ENCODE measurements at places on chromosomes 6 and 20. TPM values are rescaled to one million over a fixed set of nuclear protein-coding genes. Genes with fewer than 3 reads are reported as not detected.

DNA sequence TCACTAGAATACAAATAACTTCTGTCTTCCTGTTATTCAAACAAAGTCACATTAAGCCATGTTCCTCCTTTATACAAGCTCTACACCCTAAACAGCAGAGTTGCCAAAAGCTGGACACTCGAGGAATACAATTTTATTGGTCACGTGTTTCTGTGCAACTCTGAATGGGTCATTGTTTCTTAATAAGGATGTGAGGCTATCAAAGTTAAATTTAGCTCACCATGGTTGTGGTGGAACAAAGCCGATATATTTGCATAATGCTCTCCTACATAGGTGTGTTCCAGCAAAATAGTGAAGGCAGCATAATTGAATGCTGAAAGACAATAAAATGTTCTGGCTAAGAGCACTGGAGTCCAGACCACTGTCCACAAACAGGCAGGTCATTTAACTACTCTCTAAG is 36.9 kb upstream of the CD2AP start:
- H3K27me3 ChIP-seq, result no peaks in the 10 kb centered on the region
- H3K36me3 ChIP-seq, result no peaks in the 10 kb centered on the region
- no peak overlapping the region for H3K27ac ChIP-seq
- no peak for DNase-seq
- H3K4me1 ChIP-seq, result no peaks in the 10 kb centered on the region

DNA sequence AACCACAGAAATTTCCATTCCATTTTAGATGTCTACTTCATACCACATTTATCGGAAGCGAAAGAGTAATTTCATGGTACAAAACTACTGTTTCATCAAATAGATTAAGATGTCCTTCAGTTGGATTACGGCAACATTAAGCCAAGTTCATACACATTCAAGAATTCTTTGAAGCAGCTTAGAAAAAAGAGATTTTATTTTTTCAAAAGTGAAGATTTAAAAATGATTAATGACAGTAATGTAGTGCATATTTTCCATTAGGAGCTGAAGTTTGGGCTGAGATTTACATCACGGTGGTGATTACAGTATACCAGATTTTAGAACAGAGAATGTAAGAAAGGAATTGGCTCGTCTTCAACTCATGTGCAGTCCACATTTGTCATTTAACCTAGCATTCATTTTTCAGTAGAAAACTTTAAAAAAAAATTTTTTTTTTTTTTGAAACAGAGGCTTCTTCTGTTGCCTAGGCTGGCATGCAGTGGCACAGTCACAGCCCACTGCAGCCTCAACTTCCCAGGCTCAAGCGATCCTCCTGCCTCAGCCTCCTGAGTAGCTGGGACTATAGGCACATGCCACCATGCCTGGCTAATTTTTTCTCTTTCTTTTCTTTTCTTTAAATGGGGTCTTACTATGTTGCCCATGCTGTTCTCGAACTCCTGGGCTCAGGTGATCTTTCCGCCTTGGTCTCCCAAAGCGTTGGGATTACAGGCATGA is 1.9 kb downstream of the SYNJ2 start:
- no peaks in the 10 kb centered on the region for H3K36me3 ChIP-seq
- no peak for DNase-seq
- no peak overlapping the region for H3K27ac ChIP-seq
- peaks cover 25% of the 10 kb centered on the region for H3K4me1 ChIP-seq
- no peak overlapping the region for H3K4me3 ChIP-seq

DNA sequence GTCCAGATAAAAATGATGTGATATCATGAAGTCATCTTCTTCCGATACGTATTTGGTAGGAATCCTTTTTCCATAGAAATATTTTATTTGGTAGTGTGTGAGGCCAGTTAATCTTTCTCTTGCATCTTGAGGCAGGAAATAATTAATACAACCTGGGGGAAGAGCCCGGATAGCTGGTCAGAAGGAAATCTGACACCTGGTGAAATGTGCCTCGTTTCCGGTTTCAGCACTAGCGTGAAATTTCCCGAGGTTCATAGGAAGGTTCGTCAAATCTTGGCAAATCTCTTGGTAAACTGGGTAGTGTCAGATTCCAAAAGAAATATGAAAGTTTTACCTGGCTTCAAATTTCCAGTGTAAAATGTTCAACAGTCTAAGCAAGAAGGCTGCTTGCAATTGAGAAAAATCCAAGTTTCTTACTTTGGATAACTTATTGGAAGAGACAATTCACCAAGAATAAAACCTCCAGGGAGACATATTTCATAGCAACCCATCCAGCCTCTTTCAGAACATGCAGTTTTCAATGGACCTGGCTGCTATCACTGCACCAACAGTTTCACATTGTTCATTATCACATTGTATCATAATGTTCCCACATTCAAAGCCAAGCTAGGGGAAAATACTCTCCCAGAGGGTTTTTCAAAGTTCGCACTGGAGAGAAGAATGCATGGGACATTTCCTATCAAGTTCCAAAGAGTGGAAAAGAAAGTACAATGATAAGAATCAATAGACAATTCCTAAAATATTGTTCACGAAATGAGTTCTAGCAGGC is 454.5 kb upstream of the CITED2 start:
- H3K36me3 ChIP-seq, result no peaks in the 10 kb centered on the region
- H3K27me3 ChIP-seq, result no peaks in the 10 kb centered on the region
- no peak overlapping the region for H3K4me3 ChIP-seq
- DNase-seq, result no peak
- H3K27ac ChIP-seq, result no peak overlapping the region

GRCh38 chr6:17450832-17451231 is 57.4 kb downstream of the CAP2 start:
- no peaks in the 10 kb centered on the region for H3K4me1 ChIP-seq
- H3K36me3 ChIP-seq, result no peaks in the 10 kb centered on the region
- DNase-seq, result no peak

- no peak for DNase-seq
- H3K4me3 ChIP-seq, result no peak overlapping the region
- H3K36me3 ChIP-seq, result peaks cover 23% of the 10 kb centered on the region
- no peaks in the 10 kb centered on the region for H3K4me1 ChIP-seq
- H3K27me3 ChIP-seq, result no peaks in the 10 kb centered on the region
These were observed 10.0 kb downstream of the PXDC1 start for GRCh38 chr6:3741477-3741871.

DNA sequence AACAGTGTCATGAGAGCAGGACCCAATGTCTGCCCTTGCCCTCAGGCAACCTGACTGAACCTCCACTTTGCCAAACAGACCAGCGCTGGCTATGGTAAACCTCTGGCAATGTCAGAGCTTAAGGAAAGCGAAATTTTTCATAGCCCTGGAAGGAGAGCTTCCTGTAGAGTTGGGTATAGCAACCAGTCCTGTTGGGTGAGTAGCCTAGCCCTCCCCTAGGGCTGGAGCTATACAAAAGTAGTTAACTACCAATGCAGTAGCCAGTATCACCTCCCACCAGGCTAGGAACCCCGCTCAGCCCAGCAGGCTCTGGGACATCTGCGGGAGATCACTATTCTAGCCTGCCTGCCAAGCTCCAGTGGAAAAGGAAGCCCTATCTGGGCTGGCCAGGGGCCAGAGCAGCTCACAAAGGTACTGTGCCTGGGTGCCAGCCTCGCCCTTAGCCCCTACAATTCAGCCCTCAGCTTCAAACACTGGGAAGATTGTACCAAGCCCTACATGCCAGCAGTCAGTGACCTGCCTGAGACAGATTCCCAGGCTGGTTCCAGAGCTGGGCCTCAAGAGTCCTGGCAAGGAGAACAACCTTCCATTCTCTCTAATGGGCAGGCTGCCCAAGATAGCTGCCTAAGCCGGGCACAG is 7.9 kb downstream of the WFDC3 start:
- no peak overlapping the region for H3K4me3 ChIP-seq
- DNase-seq, result no peak
- no peaks in the 10 kb centered on the region for H3K36me3 ChIP-seq
- H3K27me3 ChIP-seq, result no peaks in the 10 kb centered on the region
- H3K4me1 ChIP-seq, result no peaks in the 10 kb centered on the region
- H3K27ac ChIP-seq, result no peak overlapping the region

- H3K27ac ChIP-seq, result peak overlapping the region; percentile 17
- H3K4me1 ChIP-seq, result peaks cover 41% of the 10 kb centered on the region
- H3K27me3 ChIP-seq, result no peaks in the 10 kb centered on the region
- DNase-seq, result peak; percentile 89
These were observed 44.6 kb downstream of the TOX2 start for GRCh38 chr20:43959079-43959919.

DNA sequence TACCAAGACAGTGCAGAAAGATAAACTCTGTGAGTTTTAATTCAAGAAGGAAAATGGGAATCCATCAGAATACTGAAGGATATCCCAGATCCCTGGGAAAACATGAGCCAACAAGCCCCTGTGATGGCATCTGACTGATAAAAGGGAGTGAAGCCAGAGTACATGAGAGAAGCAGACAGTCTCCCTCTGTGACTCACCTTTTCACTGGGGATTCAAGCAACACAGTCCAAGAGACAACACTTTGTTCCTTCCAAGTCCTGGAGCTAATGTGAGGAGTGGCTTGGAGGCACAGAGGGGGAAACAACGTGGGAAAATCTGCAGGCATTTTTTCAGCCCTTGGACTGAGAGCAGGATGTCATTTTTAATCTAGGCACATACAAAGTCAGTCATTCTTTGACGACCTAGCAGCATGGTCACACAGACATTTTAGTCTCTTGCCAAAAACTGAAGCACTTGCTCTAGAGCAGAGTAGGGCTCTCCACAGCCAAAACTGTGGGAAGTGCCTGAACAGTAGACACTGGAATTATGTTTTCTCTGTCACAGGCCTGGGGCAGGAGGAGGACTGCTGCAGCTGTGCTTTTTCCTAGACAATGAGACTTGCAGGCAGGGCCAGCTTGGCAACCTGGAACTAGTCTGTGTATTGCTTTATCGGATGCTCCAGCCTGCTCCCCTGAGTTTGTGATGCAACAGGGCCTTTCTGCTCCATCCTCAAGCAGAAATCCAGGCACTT is 465.0 kb upstream of the GJE1 start:
- H3K27me3 ChIP-seq, result no peaks in the 10 kb centered on the region
- no peaks in the 10 kb centered on the region for H3K36me3 ChIP-seq
- H3K4me1 ChIP-seq, result no peaks in the 10 kb centered on the region
- DNase-seq, result no peak
- H3K27ac ChIP-seq, result no peak overlapping the region

DNA sequence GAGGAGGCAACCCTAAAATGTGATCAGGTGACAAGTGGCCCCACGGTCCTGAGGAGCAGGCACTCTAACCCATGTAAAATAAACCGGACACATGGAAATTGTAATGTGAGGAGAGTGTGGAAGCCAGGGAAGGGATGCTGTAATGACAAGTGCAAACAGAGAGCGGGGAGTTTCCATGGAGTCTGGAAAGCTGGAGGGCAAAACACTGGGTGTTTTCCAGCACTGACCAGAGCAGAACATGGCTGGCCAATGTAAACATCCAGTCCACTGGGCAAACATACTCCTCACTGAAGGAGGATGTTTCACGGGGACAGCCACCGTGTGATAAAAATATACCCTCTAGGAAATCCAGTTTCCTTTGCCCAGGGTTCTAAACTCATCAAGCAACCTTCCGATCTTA is 219.0 kb upstream of the JARID2 start:
- H3K27ac ChIP-seq, result no peak overlapping the region
- no peak overlapping the region for H3K4me3 ChIP-seq
- no peaks in the 10 kb centered on the region for H3K36me3 ChIP-seq
- peak; percentile 64 for DNase-seq

GRCh38 chr20:53678990-53679596 is 85.5 kb upstream of the ZNF217 start:
- no peak for DNase-seq
- no peaks in the 10 kb centered on the region for H3K27me3 ChIP-seq
- no peaks in the 10 kb centered on the region for H3K36me3 ChIP-seq
- peaks cover 30% of the 10 kb centered on the region for H3K4me1 ChIP-seq
- H3K27ac ChIP-seq, result peak overlapping the region; percentile 89

DNA sequence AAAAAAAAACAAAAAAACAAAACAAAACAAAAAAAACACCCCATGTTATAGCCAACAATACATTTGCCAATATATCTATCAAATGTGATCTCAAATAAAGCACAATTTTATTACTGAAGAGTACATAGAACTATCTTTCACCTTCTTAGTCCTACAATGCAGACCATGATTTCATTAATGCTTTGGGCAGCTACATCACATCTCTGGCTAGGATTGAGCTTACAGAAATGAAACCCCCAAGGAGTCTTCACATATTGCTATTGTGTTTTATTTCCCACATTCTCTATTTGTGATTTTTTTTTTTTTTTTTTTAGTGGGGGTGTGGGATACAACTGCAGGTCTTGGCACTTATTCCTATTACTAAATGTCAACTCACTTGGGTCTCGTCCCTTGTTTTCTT is 189.3 kb downstream of the BACH2 start:
- no peak overlapping the region for H3K27ac ChIP-seq
- DNase-seq, result no peak
- no peaks in the 10 kb centered on the region for H3K27me3 ChIP-seq
- no peak overlapping the region for H3K4me3 ChIP-seq
- no peaks in the 10 kb centered on the region for H3K36me3 ChIP-seq

- DNase-seq, result no peak
- no peak overlapping the region for H3K27ac ChIP-seq
- no peaks in the 10 kb centered on the region for H3K36me3 ChIP-seq
These were observed 169.3 kb downstream of the SLC16A10 start for GRCh38 chr6:111256646-111257045.

DNA sequence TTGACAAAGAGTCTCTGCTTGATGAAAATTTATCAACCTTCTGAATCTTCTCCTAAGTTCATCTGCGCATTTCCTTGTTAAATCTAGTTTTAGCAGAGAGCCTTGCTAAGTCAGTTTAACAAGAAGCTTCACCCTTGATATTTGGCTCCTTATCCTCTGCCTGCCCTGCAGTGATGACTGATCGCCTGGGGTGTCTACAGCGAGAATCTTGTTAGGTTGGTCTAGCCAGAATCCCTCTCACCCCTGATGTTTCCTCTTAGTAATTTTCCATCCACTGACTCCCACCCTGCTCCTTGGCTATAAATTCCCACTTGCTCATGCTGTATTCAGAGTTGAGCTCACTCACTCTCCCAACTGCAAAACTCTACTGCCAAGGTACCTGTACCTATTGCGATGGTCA is 114.1 kb downstream of the TENT5A start:
- no peaks in the 10 kb centered on the region for H3K36me3 ChIP-seq
- no peaks in the 10 kb centered on the region for H3K27me3 ChIP-seq
- no peak overlapping the region for H3K4me3 ChIP-seq
- no peaks in the 10 kb centered on the region for H3K4me1 ChIP-seq

GRCh38 chr20:43389839-43390626 is 67.7 kb upstream of the SRSF6 start:
- H3K4me3 ChIP-seq, result no peak overlapping the region
- H3K27me3 ChIP-seq, result no peaks in the 10 kb centered on the region
- no peaks in the 10 kb centered on the region for H3K4me1 ChIP-seq
- no peak overlapping the region for H3K27ac ChIP-seq

CALHM6 gene
- 7.6 TPM for total RNA-seq

OR12D3 gene
- total RNA-seq, result not detected

OR10C1 gene
- not detected for total RNA-seq

COL9A3 gene
- 3.0 TPM for total RNA-seq

ADGRB3 gene
- 0.25 TPM for total RNA-seq

TAF4 gene
- 10.5 TPM for total RNA-seq

PRELID3B gene
- 25.4 TPM for total RNA-seq

WDR27 gene
- total RNA-seq, result 8.2 TPM

SLC22A2 gene
- total RNA-seq, result not detected
